Activated CD4-positive, alpha-beta T cell treated with anti-CD3 and anti-CD28 coated beads, Interleukin-2, Interleukin-4, amounts not matched to agents 100 ng/mL and 50 ng/mL, durations not matched to agents 16 hours and 8 hours (primary cell): ENCODE measurements at places on chromosomes 4 and X.
A peak's percentile ranks its signal among the peaks of the same experiment; 100 is the strongest.

- DNase-seq, result no peak
These were observed 9.4 kb downstream of the INTU start for GRCh38 chr4:127642169-127642568.

- DNase-seq, result no peak
These were observed at the start of gene NDST4 for GRCh38 chr4:115113506-115114106. Gene NDST4, minus strand, starts transcription at chr4:115113620. Its CDS starts 36,584 bp downstream, at chr4:115077036.

DNA sequence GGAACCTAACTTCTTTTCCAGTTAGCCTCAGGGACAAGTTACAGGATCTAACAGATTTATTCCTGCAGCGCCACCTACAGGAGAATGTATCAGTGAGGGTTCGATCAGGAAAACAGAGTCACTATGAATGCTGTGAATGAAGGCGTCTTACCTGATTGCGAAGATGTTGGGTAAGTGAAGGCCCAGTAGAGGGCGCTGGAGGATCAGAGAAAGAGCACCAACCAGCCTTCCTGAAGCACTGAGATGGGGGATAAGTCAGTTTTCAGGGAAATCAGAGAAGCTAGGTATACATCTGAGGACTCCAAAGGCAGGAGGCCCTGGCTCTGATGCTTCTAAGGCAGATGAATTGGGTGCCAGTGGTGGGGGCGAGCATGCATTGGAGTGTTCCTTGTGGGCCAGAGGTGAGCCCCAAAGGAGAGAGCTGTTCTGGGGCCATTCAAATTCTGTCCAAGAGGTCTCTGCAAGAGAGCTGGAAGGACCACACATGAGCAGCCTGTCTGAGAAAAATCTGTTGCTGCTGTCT lies 169.9 kb upstream of the AADAT start:
- peak; percentile 79 for DNase-seq

DNA sequence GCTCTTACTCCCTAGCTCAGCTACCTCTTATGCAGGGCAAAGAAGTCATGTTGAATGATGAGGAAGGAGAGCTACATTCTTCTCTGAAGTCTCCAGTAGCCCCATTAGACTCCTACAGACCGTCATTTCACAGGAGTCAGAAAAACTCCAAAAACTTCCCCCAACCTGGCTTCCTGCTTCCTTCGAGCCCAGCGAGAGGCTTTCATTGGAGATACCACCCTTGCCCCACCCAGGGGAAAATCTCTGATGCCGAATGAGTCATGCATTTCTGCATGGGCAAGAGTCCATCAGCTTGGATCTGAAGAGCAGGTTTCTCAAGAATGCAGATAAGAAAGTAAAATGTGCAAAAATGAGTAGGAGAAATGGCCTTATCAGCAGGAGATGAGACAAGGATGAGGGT lies 53.0 kb downstream of the ARSF start:
- DNase-seq, result no peak

- peak; percentile 49 for DNase-seq
These were observed 8.8 kb downstream of the TMEM255A start for GRCh38 chrX:120302434-120302833.

DNA sequence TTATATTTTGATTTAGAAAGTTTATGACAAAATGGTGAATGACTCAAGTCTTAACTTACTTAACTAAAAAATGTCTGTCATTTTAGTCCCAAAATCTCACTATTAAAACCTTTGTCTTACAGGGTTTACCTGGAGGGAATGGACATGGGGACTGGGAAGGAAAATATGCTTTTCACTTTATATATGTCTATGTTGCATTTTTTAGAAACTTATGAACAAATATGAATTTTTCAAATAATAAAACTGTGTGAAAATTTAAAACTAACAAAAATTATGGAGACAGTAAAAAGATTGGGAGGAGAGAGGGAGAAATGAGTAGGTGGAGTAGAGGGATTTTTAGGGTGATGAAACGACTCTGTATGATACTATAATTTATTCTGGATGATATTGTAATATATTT lies 6.2 kb downstream of the MGARP start:
- no peak for DNase-seq

DNA sequence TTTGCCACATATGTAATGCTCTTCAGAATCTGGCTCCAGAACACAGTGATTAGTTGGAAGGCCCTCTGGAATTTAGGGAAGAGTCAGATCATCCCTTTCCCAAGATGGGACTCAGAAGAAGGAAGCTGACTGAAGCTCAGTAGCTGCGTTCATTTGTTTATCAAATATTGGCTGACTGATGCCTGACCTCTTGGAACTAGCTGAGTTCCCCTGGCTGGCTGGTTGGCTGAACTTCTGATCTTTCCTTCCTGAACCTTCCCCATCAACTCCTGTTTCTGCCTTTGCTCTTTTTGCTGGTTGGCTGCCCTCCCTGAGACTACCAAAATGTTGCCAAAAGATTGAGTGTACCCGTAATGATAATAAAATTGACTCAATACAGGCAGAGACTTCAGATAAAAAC lies 866.5 kb upstream of the INTU start:
- no peak for DNase-seq

DNA sequence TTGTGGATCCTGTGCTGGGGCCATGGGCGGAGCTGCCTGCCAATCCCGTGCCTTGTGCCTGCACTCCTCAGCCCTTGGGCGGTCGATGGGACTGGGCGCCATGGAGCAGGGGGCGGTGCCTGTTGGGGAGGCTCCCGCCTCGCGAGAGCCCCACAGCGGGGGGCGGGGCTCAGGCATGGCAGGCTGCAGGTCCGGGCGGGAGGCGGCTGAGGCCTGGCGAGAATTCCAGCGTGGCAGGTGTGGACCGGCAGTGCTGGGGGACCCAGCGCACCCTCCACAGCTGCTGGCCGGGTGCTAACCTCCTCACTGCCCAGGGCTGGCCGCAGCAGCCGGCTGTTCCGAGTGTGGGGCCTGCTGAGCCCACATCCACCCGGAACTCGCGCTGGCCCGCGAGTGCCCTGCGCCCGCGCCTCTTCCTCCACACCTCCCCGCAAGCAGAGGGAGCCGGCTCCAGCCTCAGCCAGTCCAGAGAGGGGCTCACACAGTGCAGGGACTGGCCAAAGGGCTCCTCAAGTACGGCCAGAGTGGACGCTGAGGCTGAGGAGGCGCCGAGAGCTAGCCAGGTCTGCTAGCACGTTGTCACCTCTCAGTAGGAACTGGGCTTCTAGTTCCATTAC lies 85.9 kb downstream of the GBA3 start:
- DNase-seq, result no peak

- DNase-seq, result no peak
These were observed 35.2 kb upstream of the SCD5 start for GRCh38 chr4:82833696-82834313.

DNA sequence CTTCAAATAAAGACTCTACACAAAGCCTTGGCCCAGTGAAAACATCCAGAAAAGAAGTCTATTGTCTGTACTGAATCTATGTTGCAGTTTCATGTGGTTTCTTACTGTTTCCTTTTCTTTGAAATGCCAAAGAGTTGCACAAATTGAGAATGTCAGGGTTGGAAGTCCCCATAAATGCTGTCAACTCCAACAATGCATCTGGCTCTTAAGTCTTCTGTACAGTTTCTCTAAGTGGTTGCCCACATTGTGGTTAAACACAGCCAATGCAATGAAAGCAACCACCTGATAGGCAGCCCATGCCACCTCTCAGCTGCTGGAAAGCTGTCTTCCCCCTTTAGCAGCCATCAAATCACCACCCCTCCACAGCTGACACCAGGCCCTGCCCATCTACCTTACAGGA lies 67.2 kb upstream of the C1GALT1C1 start:
- peak; percentile 65 for DNase-seq

DNA sequence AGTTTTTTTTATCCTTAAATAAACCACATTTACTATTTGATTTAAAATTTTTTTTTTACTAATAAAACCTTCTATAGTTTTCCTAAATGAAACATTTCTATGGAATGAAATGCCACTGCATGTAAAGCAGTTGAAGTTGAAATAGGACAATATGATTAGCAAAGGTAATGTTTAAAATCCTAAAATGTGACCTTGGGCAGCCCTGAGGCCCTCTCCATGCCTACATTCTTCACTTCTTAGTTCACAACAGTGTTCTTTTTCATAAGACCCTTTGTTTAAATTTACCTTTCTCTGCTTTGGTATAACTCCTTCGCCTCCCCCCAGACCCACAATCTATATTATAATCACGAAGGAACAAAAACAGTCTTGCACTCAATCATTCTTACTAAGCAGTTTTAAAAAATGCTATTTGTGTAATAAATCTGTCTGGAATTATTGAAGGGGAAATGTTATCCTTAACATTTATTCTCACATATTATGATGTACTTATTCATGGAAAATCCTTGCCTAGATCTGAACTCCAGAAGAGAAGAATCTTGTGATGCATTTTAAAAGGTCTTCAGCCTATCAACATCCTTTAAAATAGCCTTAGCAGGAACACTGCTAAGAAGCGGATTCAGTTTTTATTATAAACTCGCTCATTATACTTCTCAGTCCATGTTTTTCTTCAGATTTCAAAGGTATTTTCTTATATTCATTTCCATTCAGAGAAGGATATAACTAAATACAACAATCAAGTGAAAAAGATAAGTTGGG lies 124.6 kb upstream of the NAP1L5 start:
- DNase-seq, result no peak

GRCh38 chr4:149638073-149638472 lies 177.6 kb downstream of the IQCM start:
- DNase-seq, result no peak
